ENCODE measurements at places on chromosomes 3 and 15.

DNA sequence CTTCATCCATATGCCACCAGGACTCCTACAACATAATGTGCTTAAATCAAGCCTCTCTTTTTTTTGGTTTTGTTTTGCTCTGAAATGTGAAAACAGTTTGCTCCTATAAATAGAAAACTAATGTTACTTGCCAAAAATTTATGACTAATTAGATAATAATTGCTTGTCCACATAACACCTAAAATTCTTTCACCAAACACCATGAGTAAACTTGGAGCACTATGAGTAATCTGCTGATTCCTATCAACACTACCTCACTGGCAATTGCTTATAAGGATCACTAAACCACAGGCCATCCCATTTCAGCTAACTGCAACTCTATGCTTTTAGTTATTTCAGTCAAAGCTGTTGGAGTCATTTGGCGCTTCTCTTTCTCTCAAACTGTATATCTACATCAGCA is 252.7 kb downstream of the EPHA3 start:
- no peak for DNase-seq

DNA sequence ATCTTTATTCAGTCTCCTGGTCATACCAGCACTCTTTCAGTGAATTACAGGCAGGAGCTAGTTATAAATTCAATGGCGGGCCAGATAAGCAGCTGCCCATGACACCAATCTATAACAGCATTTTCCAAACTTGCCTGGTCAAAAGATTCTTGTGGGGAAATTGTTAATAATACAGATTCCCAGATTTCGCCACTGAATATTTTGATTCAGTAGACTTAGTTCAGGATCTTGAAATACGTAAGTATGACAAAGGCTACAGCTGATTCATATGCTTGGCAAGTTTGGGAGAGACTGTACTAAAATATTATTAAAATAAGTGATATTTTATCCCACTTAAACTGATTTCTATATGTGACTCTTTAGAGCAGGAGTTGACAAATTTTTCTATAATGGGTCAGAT is 119.3 kb downstream of the TMCO5A start:
- no peak for DNase-seq

GRCh38 chr3:143585720-143586456 is 262.4 kb downstream of the SLC9A9 start:
- no peak for DNase-seq

- no peak for DNase-seq
Observed at GRCh38 chr3:8387571-8387970, 114.1 kb upstream of the LMCD1 start.

DNA sequence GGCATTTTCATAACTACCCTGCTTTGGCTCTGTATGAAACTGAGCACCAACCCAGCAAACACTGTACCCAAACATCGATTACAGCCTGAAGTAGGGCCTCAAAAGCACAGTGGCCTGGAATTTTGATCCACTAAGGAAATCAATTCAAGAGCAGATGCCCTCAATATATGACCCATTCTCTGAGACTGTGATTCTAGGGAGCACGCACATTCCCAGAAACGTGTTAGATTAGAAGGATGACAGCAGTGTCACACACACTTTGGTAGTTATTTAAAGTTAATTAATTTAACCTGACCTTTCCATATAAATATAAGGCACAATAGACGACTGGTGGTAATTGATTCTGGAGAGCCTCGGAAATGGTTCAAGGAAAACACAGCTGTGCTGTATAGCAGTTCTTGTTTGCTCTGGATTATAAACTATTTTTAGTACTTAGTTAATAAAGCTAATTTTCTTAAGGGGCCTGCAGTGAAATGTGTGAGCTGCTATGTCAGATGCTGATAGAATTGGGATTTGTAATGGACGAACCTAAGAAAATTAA is 126.3 kb upstream of the ZNF385D start:
- no peak for DNase-seq

DNA sequence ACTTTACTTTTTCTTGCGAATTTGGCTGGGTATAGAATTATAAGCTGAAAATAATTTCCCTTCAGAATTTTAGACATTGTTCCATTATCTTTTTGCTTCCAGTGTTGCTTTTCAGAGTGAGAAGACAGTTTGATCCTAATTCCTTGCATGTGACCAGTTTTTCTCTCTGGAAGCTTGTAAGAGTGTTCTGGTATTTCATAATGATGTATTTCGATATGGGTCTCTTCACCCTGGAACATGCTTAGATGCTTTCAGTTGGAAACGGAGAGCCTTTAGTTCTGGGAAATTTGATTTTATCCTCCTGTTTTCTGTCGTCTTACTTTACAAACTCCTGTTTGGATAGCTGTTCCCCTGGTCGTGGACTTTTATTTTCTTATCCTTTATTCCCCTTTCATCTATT is 13.9 kb downstream of the ALPK3 start:
- DNase-seq: no peak

DNA sequence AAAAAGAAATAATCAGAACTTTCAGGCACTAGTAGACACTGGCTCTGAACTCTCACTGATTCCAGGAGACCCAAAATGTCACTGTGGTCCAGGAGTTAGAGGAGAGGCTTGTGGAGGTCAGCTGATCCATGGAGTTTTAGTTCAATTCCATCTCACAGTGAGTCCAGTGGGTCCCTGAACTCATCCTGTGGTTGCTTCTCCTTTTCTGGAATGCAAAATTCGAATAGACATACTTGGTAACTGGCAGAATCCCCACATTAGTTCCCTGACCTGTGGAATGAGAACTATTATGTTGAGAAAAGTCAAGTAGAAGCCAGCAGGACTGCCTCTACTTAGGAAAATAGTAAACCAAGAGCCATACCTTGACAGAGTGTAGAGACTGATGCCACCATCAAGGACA is 87.3 kb upstream of the OXTR start:
- DNase-seq: no peak

GRCh38 chr3:114809668-114810413 is 337.2 kb downstream of the ZBTB20 start:
- no peak for DNase-seq

GRCh38 chr3:125403789-125404188 is 28.7 kb upstream of the ZNF148 start:
- no peak for DNase-seq

- no peak for DNase-seq
Observed at GRCh38 chr3:132180337-132180791, 136.8 kb upstream of the ACP3 start.

GRCh38 chr15:46146002-46146401 is 511.2 kb downstream of the SQOR start:
- DNase-seq: no peak

DNA sequence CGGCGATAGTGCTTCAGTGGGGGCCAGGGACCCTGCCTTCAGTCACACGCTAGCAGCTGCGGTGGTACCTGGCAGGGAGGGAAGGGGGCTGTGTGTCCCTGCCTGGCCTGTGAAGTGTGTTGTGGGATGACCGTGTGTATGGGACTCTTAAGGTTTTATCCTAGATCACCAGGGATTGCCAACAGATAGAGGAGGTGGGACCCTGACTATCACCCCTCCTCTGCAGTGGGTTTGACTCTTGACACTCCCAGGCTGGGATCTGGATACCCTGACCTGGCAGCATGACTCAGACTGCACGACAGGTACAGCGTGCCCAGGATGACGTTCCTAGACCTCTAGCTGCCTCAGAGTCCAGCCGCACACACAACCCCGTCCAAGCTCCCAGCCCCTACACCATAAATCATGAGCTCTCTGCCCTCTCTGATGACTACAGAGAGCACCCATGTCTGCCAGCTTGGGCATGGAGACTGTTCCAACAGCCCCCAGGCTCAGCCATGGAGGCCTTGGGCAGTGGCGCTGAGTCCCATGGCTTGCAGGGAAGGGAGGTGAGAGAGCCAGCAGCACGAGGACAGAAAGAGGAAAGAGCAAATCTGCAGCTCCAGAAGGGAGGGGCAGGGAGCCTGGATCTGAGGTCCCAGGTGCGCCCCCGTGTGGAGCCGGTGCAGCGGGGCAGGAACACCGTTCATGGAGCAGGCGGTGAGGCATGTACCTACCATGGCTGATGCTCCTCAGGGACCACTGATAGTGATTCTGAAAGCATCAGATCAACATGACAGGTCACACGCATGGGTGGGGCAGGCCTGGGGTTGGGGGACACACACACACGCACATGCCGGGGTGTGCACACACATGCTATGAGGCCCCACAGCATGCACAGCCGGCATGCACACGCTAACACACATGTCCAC is 71.0 kb downstream of the ADAMTS7 start:
- DNase-seq: peak; percentile 51

GRCh38 chr3:14256561-14257342 is 78.1 kb downstream of the LSM3 start:
- DNase-seq: peak; percentile 27

GRCh38 chr3:78926523-78926922 is 841.3 kb downstream of the ROBO1 start:
- DNase-seq: no peak

All from mucosa of gallbladder (tissue), 1 donor.